Caco-2 (cell line): ENCODE measurements at places on chromosomes 16 and 17. TPM values are rescaled to one million over a fixed set of nuclear protein-coding genes. Genes with fewer than 3 reads are reported as not detected.

- peak; percentile 42 for DNase-seq
- no peaks in the 10 kb centered on the region for H3K4me1 ChIP-seq
- no peaks in the 10 kb centered on the region for H3K36me3 ChIP-seq
- no peak overlapping the region for H3K4me3 ChIP-seq
- H3K27ac ChIP-seq = no peak overlapping the region
- no peaks in the 10 kb centered on the region for H3K27me3 ChIP-seq
These were observed 297.5 kb downstream of the CA10 start for GRCh38 chr17:51860954-51861561.

DNA sequence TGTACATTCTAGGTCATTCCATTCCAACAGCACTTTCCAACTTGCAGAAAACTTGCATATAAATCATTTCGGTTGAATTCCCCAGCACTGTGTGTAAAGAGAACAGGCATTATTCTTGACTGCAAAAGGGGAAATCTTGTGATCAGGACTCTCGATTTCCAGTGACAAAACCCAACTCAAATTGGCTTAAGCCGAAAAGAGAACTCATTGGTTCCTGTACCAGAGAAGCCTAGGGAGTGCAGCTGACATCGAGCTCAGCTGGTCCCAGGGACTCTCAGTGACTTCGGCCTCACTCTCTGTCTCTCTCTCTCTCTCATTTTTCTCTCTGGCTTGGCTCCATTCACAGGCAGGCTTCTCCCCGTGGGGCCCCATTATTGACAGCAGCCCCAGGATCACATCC lies 30.7 kb downstream of the CD300LF start:
- no peaks in the 10 kb centered on the region for H3K36me3 ChIP-seq
- no peak overlapping the region for H3K4me3 ChIP-seq
- H3K4me1 ChIP-seq = no peaks in the 10 kb centered on the region

Gene TRIM72
- 0.07 TPM in 2 replicates for total RNA-seq

- H3K4me1 ChIP-seq = peaks cover 31% of the 10 kb centered on the region
- peak overlapping the region; percentile 100 for H3K27ac ChIP-seq
- H3K4me3 ChIP-seq = peak overlapping the region; percentile 15; the same call in 1 of the 2 replicates
These were observed 31.0 kb upstream of the ARL4D start for GRCh38 chr17:43367737-43368242.

GRCh38 chr17:2995886-2996809 lies 67.3 kb downstream of the OR1D5 start:
- no peaks in the 10 kb centered on the region for H3K27me3 ChIP-seq
- no peak overlapping the region for H3K4me3 ChIP-seq
- H3K27ac ChIP-seq = no peak overlapping the region
- no peak for DNase-seq

DNA sequence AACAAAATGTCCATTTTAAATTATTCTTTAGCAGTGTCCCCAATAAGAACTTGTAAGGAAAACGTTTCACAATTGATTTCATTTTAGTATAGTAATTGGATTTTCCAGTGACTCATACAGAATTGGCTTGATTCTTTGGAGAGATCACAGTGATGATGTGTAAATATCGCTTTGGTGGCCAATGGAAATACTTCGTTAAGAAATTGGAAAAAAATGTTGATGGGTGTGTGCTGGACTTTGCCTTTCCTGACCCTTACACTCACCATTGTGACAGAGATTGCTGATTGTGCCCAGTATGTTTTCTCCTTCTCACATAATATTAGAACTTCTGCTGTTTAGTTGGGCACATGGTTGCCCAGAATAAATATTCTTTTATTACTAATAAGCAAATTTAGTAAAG lies 7.4 kb upstream of the EFCAB13 start:
- DNase-seq = peak; percentile 13
- no peaks in the 10 kb centered on the region for H3K27me3 ChIP-seq
- H3K4me3 ChIP-seq = no peak overlapping the region
- peaks cover 11% of the 10 kb centered on the region; the same call in 1 of the 2 replicates for H3K4me1 ChIP-seq
